ENCODE measurements at places on chromosomes 2 and 18.

- DNase-seq = no peak
Observed at GRCh38 chr2:64593035-64593655, 60.6 kb downstream of the SERTAD2 start.

GRCh38 chr2:68762100-68762499 lies 27.5 kb downstream of the ARHGAP25 start:
- DNase-seq = no peak

GRCh38 chr2:2827761-2828221 lies 496.7 kb upstream of the MYT1L start:
- no peak for DNase-seq

- DNase-seq = no peak
Observed at GRCh38 chr2:159211447-159212396, 74.8 kb downstream of the WDSUB1 start.

DNA sequence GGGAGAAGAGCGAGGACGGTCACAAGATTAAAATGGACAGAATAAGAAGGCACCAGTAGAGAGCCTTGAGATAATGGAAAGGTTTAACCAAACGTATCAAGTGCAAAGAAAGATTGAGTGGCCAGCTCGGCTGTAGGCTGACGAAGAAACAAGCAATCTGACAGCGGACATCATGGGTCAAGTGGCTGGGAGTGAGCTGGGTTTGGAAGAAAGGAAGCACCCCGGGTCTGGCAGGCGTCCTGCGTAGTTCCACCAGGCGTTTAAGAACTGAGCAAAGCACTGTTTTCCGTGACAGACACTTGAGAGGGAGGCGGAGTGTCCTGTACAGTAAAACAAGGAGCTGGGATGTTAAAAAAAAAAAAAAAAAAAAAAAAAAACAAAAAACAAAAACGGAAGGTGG lies 27.1 kb downstream of the DAPL1 start:
- DNase-seq = no peak

- no peak for DNase-seq
Observed at GRCh38 chr18:45930963-45931362, 36.2 kb downstream of the EPG5 start.

GRCh38 chr2:41736105-41736567 lies 311.7 kb upstream of the PKDCC start:
- DNase-seq = no peak

DNA sequence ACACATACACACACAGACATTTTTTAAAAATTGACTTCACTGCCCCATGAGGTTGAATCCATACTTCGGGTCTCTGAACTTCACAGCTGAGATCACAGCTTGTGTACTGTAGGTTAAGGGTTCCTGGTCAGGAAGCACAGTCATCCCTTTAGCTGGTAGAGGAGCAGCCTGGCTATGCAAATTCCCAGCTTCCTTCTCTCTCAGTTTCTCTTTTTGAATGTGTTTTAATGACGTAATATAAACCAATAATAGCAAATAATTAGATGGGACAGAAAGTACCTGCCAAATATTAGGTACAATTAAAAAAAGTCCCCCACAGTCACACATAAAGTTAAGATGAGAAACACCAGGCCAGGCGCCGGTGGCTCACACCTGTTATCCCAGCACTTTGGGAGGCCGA lies 178.7 kb downstream of the ZNF385B start:
- DNase-seq = no peak

GRCh38 chr18:11040823-11041656 lies 108.3 kb downstream of the PIEZO2 start:
- DNase-seq = peak; percentile 65

DNA sequence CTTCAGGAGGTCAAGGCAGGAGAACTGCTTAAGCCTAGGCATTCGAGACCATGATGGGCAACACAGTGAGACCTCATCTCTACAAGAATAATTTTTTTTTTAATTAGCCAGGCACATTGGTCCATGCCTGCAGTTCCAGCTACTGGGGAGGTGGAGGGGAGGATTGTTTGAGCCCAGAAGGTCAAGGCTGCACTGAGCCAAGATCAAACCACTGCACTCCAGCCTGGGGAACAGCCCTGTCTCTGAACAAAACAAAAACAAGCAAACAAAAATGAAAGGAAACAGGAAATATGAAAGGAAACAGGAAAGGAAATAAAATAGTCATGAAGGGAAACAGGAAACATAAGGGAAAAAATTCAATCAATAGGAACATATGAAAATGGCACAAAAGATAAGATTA lies 64.7 kb upstream of the TMEM247 start:
- no peak for DNase-seq

DNA sequence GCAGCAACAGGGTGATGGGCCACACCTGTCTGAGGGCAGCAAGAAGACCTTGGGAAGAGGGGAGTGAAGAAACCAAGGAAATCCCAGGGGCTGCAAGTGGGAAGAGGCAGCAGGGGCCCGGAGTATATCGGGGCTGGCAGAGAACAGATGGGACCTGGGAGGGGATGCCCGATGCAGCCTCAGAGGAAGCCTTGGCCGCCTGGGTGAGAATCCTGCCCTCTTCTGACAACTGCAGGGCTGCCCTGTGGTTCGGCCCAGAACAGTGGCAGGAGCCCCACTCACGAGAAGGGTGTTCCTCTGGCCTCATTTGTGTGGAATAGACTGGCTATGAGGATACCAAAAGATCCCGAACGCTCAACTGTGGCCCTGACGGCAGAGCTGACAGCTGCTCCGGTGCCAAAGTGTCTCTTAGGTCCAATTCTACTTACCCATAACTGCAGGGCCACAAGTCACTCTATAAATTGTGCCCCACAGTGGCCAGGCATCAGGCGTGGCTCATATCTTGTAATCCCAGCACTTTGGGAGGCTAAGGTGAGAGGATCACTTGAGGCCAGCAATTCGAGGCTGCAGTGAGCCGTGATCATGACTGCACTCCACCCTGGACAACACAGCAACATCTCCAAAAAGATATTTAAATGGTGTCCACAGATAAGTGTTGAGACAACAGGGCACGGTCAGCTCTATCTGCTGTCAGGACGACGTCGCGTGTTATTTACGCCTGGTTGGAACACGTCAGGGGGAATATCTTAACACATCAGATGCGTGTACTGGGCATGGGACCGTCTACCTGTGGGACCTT lies 23.6 kb upstream of the ID2 start:
- no peak for DNase-seq

DNA sequence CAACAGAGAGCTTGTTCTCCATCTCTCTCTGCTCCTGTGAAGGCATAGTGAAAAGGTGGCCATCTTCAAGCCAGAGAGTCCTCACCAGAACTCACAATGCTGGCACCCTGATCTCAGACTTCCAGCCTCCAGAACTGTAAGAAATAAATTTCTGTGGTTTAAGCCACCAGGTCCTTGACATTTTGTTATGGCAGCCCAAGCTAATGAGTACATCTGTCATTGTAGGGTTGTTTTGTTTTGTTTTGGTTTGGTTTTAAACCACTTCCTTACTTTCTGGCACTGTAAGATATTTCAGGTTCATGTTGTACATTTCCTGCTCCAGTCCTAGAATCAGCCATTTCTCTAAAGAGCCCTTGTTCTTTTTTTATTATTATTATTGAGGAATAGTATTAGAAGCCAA lies 171.2 kb downstream of the CPS1 start:
- DNase-seq = no peak

DNA sequence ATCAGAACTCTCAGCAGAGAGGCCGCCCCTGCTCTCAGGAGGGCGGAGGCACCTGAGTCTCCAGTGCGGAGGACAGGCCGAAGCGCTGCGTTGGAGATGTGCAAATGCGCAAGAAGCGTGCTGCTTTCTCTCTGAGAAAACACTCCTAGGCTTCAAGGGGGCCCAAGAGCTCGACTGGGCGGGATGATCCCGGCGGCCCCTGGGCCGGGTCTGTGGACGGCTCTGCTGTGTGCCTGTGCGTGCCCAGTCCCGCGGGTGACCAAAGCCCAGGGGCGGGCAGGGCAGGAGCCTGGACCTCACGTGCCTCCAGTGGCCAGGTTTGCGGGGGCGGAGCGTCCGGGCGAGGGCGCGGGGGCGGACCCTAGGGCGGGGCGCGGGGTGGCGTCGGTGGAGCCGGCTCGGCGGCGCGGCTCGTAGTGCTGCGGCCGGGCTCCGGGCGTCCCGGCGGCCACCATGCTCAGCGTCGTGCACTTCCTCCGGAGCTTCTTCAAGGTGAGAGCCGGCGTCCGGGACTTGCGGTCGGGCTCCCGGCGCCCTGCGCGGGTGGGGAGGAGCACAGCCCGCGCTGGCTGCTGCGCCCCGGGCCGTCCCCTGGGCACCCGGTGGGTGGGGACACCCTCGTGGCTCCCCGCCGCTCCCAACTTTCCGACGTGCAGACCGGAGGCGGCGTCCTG lies at the start of gene ARHGEF4:
TSS of gene ARHGEF4 (plus strand) at position 414 of the 674 bp plus-strand sequence. CDS start at position 454, 40 bp downstream.
- DNase-seq = no peak

DNA sequence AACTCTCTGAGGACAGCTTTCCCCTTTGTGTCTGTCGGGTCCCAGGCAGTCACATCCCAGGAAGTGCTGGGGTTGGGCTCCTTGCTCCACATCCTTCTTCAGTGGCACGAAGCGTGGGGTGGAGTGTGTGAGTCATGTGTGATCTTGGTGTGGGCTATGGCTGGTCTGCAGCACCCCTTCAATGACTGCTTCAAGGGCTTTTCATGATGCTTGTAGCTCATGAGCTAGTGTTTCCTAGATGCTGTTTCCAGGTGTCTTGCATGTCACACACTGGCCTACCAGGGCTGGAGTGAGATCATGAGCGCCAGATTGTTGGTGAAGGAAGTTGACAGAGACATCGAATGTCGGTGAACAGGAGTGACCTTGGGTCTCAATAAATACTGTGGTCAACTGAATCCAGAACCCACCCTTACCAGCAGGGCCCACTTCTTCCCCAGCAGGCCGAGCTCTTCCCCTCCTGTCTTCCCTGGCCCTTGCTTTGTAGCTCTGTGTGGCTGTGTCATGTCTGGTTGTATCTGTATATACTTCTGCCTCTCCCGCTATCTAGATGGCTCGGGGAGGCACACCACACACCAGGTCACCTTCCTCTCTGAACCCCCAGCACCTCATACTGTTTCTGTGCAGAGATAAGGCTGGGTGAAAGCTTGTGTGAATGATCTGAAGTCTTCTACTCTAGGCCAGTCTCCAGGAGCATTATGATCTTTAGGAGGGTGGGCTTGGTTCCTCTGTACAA lies 3.8 kb downstream of the C2orf92 start:
- DNase-seq = no peak

DNA sequence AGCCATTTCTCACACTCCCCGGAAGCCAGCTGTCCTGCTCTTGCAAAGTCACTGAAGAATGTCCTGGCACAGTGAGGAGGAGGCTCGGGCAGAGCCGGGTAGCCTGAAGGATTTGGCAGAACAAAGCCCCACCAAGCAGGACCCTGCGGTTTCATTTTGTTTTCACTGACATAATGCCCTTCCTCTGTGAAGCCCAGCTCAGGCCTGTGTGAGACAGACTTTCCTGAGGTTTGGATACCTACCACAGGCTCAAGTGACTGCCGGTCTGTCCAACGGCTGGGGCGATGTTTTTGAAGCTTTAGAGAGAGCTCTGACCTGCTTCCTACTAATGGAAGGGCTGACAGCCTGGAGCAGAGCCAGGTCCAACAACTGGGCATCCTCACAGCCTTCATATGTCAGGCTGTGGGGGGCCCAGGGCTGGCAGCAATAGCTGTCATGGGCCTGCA lies 99.8 kb upstream of the FZD7 start:
- no peak for DNase-seq

DNA sequence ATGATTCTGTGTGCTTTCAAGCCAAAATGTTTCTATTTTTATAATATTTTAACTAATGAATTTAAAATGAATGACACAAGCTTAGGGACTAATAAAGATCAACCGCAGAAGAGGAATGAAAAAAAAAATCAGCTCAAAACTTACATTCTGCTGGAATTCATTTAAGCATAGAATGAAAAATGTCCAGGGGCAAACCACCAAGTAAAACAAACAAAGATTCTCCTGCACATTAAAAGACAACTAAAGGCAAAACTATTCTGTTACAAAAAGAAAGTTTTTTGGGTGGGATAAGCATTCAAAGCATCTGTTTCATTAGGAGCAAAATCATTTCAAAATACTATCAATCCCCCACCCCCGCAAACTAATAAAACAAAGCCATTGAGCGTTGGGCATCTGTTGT lies 99.3 kb upstream of the SOX11 start:
- DNase-seq = no peak

DNA sequence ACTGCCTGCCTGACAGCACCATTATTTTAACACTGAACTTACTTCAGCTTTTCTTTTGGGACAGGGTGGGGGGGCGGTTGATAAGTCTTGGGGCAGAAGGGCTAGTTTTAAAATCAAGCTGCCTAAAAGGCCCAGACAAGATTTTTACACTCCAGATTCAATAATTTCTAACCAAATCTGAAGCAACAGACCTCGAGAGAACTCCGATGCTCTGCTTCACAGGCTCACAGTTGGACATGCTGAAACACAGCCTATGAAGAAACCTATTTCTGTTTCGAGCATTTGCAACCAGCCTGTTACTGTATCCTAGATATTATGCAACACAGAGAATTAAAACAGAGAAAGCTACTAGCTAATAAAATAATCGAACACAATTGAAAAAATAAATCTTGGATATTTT lies 1.3 kb upstream of the MYT1L start:
- no peak for DNase-seq

GRCh38 chr2:162126111-162126519 lies 25.9 kb downstream of the GCG start:
- peak; percentile 41 for DNase-seq

GRCh38 chr2:233386382-233387041 lies 32.2 kb downstream of the DGKD start:
- DNase-seq = no peak

DNA sequence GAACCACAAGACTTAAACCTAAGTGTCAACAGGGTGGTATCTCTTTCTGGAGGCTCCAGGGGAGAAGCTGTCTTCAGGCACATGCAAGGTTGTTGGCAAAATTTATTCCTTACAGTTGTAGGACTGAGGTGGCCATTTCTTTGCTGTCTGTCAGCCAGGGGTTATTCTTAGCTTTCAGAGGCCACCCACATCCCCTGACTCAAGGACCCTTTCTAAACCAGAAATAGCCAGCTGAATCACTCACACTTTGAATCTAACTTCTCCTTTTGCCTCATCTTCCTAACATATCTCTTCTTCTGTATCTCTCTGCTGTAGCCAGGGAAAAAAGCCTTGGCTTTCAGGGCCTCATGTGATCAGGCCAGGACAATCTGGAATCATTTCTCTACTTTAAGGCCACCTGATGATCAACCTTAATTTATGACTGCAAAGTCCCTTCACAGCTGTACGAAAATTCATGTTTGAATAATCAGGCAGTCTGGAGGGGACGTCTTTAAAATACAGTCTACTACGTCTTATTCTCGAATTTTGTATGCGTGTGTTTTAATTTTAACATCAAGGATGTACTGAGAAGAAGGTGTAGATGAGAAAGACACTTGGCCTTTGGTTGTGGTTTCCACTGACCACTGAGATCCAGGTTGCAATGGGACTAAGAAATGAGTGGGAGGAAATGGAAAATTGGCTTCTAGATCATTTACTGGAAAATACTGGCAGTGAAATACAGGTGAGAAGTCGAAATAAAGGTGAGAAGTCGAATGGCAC lies 90.4 kb downstream of the DOCK10 start:
- DNase-seq = no peak

DNA sequence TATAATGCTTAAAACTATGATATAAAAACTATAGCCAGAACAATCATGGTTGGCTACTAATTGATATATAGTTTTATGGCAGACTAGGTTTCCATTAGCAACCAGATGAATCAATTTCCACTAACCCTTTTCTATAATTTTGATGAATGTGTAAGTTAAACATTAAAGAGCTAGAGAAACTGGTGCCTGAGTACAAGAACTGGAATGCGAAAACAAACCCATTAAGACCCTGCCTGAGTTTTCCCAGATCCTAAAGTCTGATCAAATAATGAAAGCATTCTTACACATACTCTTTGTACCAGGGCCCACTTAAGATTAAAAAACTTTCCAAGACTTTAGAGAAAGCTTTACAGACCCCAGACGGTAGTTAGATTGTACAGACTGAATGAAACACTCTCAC lies 21.3 kb downstream of the MRPL19 start:
- DNase-seq = no peak

- no peak for DNase-seq
Observed at GRCh38 chr2:144201126-144201525, 318.8 kb downstream of the ZEB2 start.

All from kidney capillary endothelial cell (primary cell).